ENCODE measurements at places on chromosomes 13 and 19. TPM values are rescaled to one million over a fixed set of nuclear protein-coding genes. Genes with fewer than 3 reads are reported as not detected.

Gene CEACAM8
- not detected for total RNA-seq

Gene S1PR5
- 1.1 TPM for total RNA-seq

Gene NLRP5
- not detected for total RNA-seq

Gene LHFPL6
- 1.7 TPM for total RNA-seq

Gene MYBPC2
- total RNA-seq, result 0.65 TPM

Gene KLK14
- total RNA-seq, result not detected

Gene ATP4A
- not detected for total RNA-seq

Gene PRRG2
- total RNA-seq, result 0.68 TPM

Gene MAMSTR
- total RNA-seq, result 1.4 TPM

Gene ZNF414
- 8.9 TPM for total RNA-seq

Gene SHISA2
- total RNA-seq, result 367 TPM

Gene ZNF524
- 5.4 TPM for total RNA-seq

Gene NLRP11
- not detected for total RNA-seq

Gene OR7C1
- not detected for total RNA-seq

Gene GRAMD1A
- 27.2 TPM for total RNA-seq

Gene CYP4F12
- total RNA-seq, result not detected

Gene B3GNT8
- not detected for total RNA-seq

Gene C19orf38
- total RNA-seq, result 0.62 TPM
